SJSA1 (cell line): ENCODE measurements at places on chromosomes 3 and 15. TPM values are rescaled to one million over a fixed set of nuclear protein-coding genes. Genes with fewer than 3 reads are reported as not detected.

SUCNR1 gene
- 0.05 TPM in 1 of 2 replicates, not detected in the other for total RNA-seq

TKT gene
- total RNA-seq = 182 and 278 TPM in 2 replicates

MYEF2 gene
- total RNA-seq = 4.4 and 7.1 TPM in 2 replicates

LINS1 gene
- 19.3 and 24.2 TPM in 2 replicates for total RNA-seq

PRKCD gene
- 0.03 and 1.00 TPM in 2 replicates for total RNA-seq

IRAK2 gene
- 2.8 and 4.7 TPM in 2 replicates for total RNA-seq

EPM2AIP1 gene
- 4.6 and 7.8 TPM in 2 replicates for total RNA-seq

SNTN gene
- total RNA-seq = not detected in 2 replicates

CFAP20DC gene
- total RNA-seq = 4.8 and 6.1 TPM in 2 replicates

RPS17 gene
- 1,874 and 2,652 TPM in 2 replicates for total RNA-seq

TCTA gene
- total RNA-seq = 21.6 and 21.7 TPM in 2 replicates

HGD gene
- total RNA-seq = not detected in 2 replicates

DZIP1L gene
- 18.1 and 24.0 TPM in 2 replicates for total RNA-seq

CACNA2D3 gene
- not detected in 2 replicates for total RNA-seq

COMMD4 gene
- 106 and 156 TPM in 2 replicates for total RNA-seq

HYKK gene
- total RNA-seq = 4.1 and 9.4 TPM in 2 replicates

C3orf22 gene
- not detected in 2 replicates for total RNA-seq

SV2B gene
- not detected in 2 replicates for total RNA-seq

SATB1 gene
- 1.1 TPM in 1 of 2 replicates, not detected in the other for total RNA-seq

MNS1 gene
- total RNA-seq = 8.4 and 10.1 TPM in 2 replicates

RASL12 gene
- total RNA-seq = 175 and 181 TPM in 2 replicates

CYP8B1 gene
- not detected in 2 replicates for total RNA-seq

NAALADL2 gene
- 4.7 and 9.1 TPM in 2 replicates for total RNA-seq

PRR20G gene
- total RNA-seq = not detected in 2 replicates

MAGI1 gene
- 4.6 and 4.9 TPM in 2 replicates for total RNA-seq

CAMKV gene
- total RNA-seq = not detected in 2 replicates

WNT5A gene
- 18.6 and 18.8 TPM in 2 replicates for total RNA-seq

PPARG gene
- total RNA-seq = 0.39 and 1.3 TPM in 2 replicates

ABI3BP gene
- total RNA-seq = 0.05 TPM in 1 of 2 replicates, not detected in the other

SMAD6 gene
- total RNA-seq = 46.4 and 78.8 TPM in 2 replicates

ECT2 gene
- 84.6 and 97.0 TPM in 2 replicates for total RNA-seq

AP3B2 gene
- total RNA-seq = 0.11 TPM in 1 of 2 replicates, not detected in the other

PTX3 gene
- total RNA-seq = 8.1 and 10.5 TPM in 2 replicates

MED12L gene
- total RNA-seq = 0.29 TPM in 1 of 2 replicates, not detected in the other

SH2D7 gene
- not detected in 2 replicates for total RNA-seq

CRYGS gene
- total RNA-seq = 0.63 and 0.81 TPM in 2 replicates

NRG4 gene
- total RNA-seq = not detected in 2 replicates

CCDC174 gene
- total RNA-seq = 15.9 and 16.9 TPM in 2 replicates

STAB1 gene
- total RNA-seq = not detected in 2 replicates

TGM5 gene
- total RNA-seq = 0.24 TPM in 1 of 2 replicates, not detected in the other
